Tibial nerve (tissue), 4 donors: ENCODE measurements at places on chromosomes 5 and 9. TPM values are rescaled to one million over a fixed set of nuclear protein-coding genes. Genes with fewer than 3 reads are reported as not detected.
A peak's percentile ranks its signal among the peaks of the same experiment; 100 is the strongest.

Gene NDUFS6
- total RNA-seq = 62.0 TPM

Gene GLE1
- 29.7 TPM for total RNA-seq

Gene MARCHF3
- 4.5 TPM for total RNA-seq

Gene TTC16
- 0.30 TPM for total RNA-seq

Gene PCDHB8
- 3.5 TPM for total RNA-seq

Gene SNAPC4
- 9.2 TPM for total RNA-seq

Gene C5orf52
- not detected for total RNA-seq

DNA sequence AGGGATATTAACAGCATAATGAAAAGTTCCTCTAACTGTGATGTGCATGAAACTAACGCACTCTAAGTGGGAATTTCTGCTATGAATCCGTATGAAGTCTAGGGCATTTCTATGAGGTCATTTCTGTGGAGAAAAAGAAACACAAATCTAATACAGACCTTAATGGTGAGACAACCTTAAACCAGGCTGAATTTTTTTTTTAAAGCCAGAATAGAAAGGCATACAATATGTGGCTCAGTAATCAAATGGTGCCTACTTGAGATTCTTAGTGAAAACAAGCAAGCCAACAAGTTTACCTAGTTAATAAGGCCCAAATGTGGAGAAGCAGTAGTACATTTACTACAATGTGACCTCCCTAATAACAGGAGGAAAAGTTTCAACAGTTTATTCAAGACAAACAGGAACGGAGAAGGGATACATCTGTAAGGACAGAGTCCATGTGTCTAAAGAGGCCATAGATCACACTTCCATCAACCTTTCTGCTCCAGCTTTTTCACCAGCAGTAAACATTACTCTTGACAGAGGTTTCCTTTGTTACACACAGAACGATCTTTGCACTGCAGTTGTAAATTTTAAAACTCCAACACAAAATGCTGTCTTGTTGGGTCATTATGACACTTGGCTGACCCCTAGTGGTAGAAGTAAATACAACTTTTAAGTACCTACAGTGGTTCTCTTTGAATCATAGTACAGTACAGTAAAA is 26.2 kb downstream of the CARNMT1 start:
- no peak for DNase-seq

DNA sequence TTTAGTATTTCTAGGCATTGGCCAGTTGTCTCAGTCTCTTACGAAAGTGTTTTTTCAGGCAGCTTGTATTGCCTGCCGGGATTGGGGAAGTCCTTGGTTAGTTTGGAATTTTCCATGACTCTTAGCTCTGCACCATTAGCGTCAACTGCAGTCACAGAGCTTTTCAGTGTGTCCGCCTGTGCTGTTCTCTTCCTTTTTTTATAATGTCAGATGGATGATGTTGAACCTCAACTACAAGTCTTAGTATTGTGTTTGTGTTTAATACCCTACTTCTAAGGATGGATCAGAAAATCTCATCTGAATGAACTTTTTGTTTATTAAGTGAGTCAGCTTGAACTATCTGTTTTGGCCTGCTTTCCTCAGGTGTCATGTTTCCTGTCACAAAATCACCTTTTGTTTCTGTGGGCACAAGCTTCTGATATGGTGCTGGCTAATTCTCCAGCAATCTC is 33.1 kb downstream of the ATP6V0E1 start:
- no peak for DNase-seq

- no peak for DNase-seq
Observed at GRCh38 chr5:35857606-35858205, 1.0 kb downstream of the IL7R start.

DNA sequence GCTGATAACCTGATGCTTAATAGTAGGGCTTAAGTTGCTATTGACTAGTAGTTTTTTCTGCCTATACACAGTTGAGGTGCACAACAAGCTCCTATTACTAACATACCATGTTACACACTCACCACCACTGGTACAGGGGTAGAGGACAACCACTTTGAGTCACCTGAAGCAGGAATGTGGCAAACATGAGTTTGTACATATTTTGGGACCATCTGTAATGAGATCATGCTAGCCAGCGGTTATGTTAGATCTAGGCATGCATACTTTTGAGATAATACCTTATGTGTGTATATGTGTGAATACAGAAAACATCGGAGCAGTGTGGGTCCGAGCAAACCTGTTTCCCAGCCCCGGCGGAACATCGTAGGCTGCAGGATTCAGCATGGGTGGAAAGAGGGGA is 72.8 kb upstream of the NXNL2 start:
- DNase-seq = no peak

DNA sequence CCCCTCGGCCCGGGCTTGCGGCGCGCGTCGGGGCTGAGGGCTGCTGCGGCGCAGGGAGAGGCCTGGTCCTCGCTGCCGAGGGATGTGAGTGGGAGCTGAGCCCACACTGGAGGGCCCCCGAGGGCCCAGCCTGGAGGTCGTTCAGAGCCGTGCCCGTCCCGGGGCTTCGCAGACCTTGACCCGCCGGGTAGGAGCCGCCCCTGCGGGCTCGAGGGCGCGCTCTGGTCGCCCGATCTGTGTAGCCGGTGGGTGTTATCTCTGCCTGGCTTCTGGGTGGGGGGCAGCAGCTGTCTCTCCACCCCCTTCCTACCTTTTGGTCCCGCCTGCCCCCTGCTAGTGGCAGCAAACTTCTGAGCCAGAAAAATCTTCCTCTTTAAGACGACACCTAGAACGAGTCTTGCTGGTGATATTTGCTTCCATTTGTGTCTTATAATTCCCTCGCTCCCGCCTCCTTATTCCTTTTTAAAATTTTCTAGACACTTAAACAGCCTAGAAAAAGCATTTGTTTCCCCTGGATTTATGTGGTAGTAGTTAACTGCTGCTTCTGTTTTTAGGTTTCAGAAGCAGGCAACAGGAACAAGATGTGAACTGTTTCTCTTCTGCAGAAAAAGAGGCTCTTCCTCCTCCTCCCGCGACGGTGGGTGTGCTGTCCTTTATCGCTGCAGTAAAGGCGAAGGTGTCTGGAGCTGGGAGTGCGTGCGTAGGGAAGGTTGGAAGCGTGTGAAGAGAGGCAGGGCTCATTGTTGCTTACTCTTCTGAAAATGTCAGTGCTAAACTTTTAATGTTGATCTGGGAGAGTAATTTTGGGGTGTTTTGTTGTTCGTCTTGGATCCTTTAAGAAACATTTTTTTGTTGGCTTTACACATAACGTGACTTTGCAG is 554 bp downstream of the JAK2 start:
- DNase-seq = no peak

DNA sequence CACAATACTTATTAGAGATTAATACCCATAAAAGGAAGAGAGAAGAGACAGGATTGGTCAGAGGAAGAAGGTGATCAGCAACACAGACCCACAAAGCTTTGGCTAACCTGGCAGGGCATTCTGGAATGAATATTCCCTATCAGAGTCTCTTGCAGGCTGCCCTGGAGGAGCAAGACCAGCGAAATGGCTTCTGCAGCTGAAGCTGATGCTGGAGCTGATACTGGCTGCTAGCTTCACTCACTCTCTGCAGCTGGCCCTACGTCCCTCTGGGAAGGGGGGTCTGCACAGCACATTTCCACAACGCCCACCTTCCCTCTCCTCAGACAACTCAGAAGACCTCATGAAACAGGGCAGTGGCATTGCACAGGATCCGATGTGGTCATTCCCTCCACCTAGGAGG is 169.9 kb upstream of the EFNA5 start:
- no peak for DNase-seq

DNA sequence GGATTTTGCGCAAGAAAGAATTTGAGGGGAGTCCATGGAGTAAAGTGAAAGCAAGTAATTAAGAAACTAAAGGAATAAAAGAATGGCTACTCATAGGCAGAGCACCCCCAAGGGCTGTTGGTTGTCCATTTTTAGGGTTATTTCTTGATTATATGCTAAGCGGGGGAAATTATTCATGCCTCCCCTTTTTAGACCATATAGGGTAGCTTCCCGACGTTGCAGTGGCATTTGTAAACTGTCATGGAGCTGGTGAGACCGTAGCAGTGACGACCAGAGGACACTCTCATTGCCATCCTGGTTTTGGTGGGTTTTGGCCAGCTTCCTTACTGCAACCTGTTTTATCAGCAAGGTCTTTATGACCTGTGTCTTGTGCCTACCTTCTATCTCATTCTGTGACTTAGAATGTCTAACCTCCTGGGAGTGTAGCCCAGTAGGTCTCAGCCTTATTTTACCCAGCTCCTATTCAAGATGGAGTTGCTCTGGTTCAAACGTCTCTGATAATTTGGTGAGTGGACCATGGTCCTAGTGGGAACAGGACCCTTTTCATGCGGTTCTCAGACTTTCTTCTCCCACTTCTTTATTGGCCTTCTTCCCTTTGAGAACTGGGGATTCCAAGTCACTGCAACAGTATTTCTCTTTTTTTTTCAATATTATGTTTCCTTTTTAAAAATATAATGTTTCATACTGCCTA is 1.3 kb upstream of the ERAP1 start:
- DNase-seq = no peak

GRCh38 chr9:70228118-70228517 is 30.7 kb upstream of the SMC5 start:
- DNase-seq = no peak

- DNase-seq = no peak
Observed at GRCh38 chr5:175681045-175681967, 23.4 kb downstream of the HRH2 start.

DNA sequence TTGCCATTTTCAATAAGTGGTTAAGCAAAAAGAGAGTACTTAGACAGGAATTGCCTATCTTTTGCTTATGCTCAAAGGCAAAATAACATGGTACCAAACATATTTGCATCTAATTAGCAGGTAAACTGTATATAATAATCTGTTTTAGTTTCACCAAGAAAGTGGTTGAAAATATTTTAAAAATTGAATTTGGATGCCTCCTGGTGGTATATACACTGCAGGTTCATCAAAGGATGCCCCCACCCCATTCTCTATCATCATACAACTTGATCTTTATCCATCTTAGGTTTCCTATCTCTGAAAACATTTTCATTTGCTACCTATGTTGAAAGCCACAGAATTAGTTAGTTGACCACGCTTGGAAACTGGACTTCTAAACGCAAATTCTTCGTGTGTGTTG is 47.0 kb upstream of the MROH2B start:
- no peak for DNase-seq

DNA sequence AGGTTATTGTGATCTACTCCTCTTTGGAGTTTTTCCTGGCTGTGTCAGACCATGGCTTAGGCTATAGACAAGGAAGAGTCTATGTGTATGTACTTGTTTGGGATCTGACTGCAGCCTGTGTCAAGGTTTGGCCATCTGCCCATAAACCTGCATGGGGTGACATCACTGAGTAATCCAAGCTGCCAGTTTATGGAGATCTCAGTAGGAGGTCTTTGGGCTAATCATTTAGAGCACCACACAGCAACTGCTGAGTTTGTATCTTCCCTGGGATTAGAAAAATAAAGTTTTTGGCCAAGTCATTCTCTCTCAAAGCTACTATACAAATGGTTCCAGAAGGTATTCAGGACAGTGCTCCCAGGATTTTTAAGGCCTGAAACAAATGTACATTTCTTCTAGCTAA is 65.5 kb upstream of the HSPB3 start:
- no peak for DNase-seq

- DNase-seq = no peak
Observed at GRCh38 chr9:127793093-127793708, 7.4 kb downstream of the CDK9 start.

GRCh38 chr5:175444060-175444904 is at the start of gene DRD1:
TSS of gene DRD1 (minus strand) at chr5:175444182. CDS start at chr5:175443099, 1,083 bp downstream.
- DNase-seq = no peak

- peak; percentile 37 for DNase-seq
Observed at GRCh38 chr5:152560512-152561137, 155.5 kb upstream of the NMUR2 start.

DNA sequence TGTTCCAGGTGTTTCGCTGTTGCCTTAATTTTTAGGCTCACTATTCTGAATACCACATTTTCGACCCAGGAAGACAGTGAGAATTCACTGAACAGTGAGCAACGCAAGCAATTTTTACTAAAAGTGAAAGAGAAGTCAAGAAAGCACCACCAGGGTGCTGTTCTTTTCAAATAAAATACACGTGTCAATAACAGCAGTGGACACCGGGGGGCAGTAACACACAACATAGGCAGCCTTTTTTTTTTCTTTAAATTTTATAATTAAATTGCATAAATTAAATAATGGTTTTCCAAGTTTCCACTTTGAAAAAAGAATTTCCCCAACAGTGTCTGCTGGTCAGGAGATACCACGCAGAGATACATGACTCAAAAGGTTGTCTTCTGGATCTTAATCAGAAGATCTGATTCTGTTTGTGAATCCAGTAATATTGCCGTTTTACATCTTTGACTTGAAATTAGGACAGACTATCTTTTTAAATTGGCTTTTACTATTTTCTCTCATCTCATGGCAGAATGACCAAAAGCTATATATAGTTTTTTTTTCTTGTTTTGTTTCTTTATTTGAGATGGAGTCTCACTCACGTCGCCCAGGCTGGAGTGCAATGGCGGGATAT is 47.1 kb upstream of the SH3GL2 start:
- DNase-seq = peak; percentile 18

DNA sequence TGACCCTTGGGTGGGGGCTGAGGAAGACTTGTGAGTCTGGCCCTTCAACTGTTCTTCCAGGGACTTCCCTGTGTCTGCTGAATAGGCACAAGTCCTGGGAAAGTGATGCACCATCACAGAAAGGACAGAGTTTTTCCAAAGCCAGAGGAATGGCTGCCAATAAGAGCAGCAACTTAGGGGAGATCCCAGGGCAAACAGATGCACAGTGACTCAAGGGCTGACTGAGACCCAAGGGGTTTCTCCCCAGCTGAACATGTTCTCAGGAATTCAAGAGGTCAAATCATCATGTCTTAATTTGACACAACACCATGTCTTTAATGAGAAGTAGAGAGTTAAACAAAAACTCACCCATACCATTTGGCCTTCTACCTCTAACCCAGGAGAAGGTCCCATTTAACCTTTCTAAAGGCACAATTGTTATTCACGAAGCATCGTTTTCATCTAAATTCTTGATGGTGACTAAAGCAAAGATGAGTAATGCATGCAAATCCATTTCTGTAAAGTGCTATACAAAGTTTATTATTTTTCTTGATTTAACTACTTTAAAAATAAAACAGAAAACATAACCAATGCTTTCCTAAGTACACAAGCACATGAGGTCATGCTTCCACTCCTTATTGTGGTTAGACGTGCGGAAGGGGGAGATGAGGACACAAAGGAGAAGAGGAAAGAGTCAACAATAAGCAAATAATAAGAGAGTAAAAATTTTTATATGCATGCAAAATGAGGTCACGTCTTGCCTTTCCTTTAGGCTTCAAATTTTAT is 324.1 kb downstream of the PLK2 start:
- DNase-seq = no peak

- no peak for DNase-seq
Observed at GRCh38 chr9:129402371-129402739, 218.5 kb downstream of the C9orf50 start.

- peak; percentile 80 for DNase-seq
Observed at GRCh38 chr9:34252670-34253459, 74.0 kb downstream of the UBAP1 start.
